ENCODE measurements at places on chromosomes 4 and X.

DNA sequence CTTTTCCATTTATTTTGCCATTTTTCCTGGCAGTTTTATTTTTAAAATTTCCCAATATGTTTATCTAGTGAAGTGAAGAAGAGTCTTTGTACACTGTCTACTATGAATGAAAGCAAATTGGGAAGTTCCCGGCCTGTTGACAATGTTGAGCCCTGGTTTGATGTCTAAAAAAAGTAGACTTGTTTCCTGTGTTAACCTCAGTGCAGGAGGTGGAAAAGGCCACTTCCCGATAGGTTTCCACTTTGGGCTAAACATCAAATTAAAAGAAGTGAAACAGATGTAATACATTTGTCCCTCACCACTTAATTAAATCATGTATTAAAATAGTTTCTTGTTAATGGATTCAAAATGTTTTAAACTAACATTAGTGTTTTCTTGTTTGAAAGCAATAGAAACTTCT lies 30.0 kb downstream of the BBS12 start:
- no peak for DNase-seq

- DNase-seq = no peak
Observed at GRCh38 chr4:54077812-54078211, 13.4 kb upstream of the CHIC2 start.

GRCh38 chrX:40172401-40173142 lies 74.8 kb upstream of the BCOR start:
- no peak for DNase-seq

GRCh38 chr4:206054-206453 lies 81.8 kb downstream of the ZNF718 start:
- no peak for DNase-seq

DNA sequence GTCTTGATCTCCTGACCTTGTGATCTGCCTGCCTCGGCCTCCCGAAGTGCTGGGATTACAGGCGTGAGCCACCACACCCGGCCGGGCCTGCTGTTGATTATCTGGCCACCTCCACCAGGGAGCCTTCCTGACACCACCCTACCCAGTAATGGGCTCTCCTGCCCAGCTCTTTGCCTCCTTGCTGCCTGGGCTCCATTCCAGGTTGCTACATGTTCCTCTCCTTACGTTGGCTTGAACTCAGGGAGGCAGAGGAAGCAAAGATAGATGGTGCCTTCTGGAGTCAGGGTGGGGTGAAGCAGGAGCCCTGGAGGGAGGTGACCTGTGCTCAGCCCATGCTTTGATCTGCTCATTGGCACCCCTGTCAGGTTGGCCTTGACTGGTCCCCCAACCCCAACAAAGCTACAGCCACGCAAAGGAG lies 26.3 kb downstream of the FLNA start:
- no peak for DNase-seq

DNA sequence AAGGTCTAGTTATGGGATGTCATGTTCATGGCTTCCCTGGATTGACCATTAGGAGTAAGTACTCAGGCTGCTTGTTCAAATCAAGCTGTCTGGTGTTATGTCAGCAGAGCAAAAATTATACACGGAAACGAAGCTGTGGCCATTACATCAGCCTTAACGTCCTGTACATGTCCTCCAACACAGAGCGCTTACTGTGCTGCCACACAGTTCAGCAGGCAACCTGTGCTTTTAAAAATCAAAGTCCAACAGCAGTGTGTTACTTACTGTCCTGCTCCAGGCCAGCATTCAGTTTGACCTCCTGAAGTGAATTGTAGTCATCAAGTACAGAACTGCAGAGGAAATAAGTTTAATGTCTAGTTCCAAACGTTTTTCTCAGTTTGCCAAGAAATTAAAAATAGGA lies 46.0 kb downstream of the KLHL34 start:
- DNase-seq = no peak

GRCh38 chr4:164828955-164829354 lies 48.0 kb upstream of the APELA start:
- no peak for DNase-seq

DNA sequence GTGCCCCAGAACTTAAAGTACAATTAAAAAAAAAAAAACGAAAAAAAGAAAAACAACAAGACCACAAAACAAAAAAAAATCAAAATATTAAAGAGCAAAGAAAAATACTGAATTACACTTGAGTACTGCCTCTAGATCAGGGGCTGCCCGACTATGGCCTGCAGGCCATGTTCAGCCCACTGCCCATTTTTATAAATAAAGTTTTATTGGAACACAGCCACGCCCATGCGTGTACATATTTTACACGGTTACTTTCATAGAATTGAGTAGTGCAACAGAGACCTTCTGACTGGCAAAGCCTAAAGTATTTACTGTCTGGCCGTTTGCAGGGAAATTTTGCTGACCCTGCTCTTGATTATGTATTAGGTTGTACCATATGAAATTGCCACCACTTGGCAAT lies 130.5 kb downstream of the ATXN3L start:
- DNase-seq = no peak

DNA sequence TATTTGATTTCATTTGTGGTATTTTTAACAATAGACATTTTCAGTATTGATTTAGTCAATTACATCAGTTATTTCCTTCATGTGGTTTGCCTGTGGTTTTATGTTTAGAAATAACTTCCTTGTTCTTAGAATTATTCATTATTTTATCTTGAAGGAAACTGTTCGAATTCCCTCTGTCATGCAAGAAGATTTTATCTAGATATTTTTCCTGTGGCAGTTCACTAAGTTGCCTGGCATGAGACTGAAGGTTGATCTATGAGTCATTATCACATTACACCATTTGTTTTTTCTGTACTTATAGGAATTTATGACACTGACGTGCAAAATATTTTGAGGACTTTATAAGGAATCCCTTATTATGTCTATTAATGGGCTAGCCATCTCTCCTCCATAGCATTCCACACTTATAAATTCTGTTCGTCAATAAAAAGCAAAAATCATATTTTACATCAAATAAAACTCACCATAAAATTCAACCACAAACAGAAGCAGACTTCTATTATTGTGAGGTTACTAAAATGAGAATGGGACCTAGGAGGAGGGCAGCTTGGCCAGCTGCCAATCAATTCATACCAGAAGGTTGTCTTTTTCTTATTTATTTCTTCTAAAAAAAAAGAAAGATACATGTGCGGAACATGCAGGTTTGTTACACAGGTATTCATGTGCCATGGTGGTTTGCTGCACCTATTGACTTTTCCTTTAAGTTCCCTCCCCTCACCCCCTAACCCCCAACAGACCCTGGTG lies 179.0 kb downstream of the KCNIP4 start:
- DNase-seq = no peak

DNA sequence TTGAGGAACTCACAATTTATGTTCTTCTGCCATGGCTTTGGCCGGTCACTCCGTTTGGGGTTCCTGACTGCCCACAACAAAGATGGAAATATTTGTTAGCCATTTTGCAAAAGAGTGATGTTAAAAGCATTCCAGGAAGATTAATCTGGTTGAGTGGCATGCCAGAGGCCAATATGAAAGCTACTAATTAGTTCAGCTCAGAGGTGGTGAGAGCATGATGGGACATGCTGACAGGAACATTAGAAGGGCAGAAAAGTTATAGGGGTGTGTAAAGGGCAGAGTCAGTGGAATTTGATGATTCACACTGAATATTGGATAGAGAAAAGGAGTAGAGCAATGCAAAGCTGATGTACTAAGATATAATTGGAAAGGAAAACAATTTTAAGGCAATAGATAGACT lies 94.4 kb downstream of the TLL1 start:
- no peak for DNase-seq

- DNase-seq = peak; percentile 4
Observed at GRCh38 chr4:170497112-170497511, 407.4 kb upstream of the AADAT start.

DNA sequence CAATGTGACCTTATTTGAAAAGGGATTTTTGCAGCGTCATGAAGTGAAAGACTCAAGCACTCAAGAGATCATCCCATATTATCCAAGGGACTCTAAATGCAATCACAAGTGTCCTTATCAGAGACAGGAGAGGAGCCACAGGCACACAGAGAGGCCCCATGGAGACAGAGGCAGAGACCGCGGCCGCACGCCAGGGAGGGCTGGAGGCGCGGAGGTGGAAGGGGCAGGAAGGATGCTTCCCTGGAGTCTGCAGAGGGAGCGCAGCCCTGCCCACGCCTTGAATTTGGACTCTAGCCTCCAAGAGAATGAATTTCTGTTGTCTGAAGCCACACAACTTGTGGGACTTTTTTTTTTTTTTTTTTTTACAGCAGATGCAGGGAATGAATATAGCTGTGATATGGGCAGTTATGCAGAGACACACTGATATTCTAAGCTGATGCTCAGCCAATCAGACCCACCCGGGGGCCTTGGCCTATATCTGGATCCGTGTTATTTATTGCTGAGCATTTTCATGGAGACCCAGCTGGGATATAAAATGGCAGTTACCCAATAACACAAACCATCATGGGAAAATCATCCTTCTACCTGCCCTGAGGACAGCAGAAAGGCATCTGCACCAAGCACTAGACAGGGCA lies 244.8 kb upstream of the PSAPL1 start:
- no peak for DNase-seq

DNA sequence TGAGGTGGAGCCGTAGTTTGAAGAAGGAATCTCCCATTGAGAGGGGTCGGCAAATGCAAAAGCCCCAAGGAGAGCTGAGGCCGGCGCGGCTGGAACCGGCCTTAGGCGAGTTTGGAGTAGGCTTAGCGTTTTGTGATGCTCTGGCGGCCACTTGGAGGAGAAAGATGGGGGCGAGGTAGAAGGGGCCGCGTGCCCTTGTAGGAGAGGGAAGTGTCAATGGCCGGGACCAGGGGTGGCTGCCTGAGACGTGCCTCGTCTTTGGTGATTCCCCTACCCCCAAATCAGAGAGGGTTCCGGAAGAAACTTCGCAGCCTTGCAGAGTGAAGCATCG lies 11.7 kb downstream of the MSX1 start:
- DNase-seq = no peak

DNA sequence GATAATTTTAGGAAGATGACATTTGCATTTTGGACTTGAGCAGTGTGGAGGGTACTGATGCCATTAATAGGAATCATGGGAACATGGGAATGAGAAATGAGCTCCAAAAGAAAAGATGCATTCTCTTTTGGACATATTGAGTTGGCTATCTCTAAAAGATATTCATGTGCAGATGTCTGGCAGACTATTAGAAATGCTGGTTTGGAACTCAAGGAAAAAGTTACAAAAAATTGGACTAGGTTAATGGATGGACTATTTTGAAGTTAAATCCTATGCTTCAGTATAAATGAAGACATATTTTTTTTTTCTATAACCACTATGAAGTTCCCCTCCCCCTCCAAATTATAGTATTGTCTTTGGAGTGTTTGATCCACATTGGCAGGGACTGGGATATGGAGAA lies 3.6 kb upstream of the LIMCH1 start:
- DNase-seq = no peak

DNA sequence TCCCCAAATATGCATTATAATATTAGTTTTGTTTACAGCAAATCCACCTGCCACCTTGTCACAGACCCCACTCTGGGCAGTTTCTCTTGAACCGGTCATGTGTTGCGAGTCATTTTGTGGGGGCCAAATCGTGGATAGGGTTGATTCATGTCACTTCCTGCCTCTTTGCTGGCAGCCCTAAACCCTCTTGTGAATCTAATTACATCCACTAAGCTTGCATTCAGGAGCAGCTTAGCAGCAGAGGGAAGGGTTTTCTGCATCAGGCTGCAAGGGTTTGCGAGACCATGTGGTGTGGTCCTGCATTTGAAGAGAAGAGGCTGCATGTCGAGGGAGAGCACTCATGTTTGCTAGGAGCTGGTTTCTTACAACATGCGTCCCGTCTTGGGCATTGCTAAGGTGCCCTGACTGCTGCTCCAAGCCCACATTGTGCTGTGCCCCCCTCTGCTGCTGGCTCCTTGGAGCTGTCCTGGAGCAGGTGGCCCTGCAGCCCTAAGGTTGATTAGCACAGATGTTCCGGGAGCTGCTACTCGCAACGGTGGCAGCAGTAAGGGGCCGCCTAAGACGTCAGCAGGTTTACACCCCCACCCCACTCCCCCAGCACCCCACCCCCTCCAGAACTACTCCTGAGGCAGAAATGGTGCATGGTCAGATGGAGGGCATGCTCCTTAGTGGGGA lies 88.9 kb upstream of the CLDN34 start:
- no peak for DNase-seq

GRCh38 chr4:160375772-160376452 lies 1273.0 kb downstream of the RAPGEF2 start:
- DNase-seq = no peak

GRCh38 chr4:118743867-118744266 lies 58.7 kb downstream of the METTL14 start:
- no peak for DNase-seq

DNA sequence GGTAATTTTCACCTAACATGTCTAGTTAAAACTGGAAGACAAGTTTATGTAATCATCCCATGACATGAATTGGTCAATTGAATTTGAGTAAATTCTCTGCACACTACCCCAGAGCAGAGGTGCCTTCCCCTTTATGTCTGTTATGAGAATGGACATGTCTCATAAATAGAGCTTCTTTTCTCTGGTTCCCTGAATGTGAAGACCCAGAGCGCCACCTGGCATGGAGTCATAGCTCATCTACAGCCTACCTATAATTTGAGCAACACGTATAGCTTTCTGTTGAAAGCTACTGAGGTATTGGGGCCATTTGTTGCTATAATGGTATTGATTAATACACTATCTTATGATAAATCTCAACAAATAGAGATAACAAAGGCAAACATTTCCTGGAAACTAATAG lies 626.5 kb upstream of the GALNTL6 start:
- DNase-seq = no peak

- DNase-seq = no peak
Observed at GRCh38 chrX:66553973-66554372, 84.9 kb downstream of the EDA2R start.

GRCh38 chrX:104310090-104310489 lies 55.4 kb upstream of the ESX1 start:
- peak; percentile 7 for DNase-seq

GRCh38 chr4:8026453-8026852 lies 86.8 kb upstream of the AFAP1 start:
- no peak for DNase-seq

- DNase-seq = no peak
Observed at GRCh38 chr4:113146876-113147358, 97.5 kb downstream of the ANK2 start.

GRCh38 chr4:13903901-13904300 lies 276.4 kb upstream of the BOD1L1 start:
- no peak for DNase-seq

GRCh38 chrX:154799556-154800348 lies 5.5 kb downstream of the MPP1 start:
- no peak for DNase-seq

DNA sequence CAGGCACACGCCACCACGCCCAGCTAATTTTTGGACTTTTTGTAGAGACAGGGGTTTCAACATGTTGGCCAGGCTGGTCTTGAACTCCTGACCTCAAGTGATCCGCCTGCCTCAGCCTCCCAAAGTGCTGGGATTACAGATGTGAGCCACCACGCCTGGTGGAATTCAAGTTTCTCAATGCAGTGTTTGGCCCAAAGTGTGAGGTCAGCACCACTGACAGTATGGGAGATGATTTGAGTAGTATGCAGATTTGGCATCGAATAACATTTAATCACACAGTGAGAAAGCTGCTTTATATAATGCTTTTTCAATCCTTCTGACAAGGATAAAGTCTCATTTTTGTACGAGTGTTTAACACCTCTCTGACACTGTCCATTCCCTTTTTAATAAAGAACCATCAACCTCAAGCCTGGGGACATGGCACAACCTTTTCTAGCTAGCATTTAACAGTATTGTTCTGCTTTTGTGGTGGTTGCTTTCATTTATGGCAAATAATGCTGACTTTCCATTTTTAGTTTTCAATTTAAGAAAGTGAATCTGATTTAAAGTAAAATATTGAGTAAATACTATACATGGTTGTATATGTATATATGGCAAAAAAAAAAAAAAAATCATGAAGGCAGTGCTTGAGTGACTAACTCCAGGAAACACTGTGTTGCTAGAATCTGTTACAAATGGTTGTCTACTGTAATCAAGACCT lies 4.3 kb upstream of the NSUN7 start:
- no peak for DNase-seq

Measured in renal cortex interstitium (tissue), 15 donors.